Sciatic nerve (tissue), 2 donors: ENCODE measurements at places on chromosomes 11 and 22. TPM values are rescaled to one million over a fixed set of nuclear protein-coding genes. Genes with fewer than 3 reads are reported as not detected.

The COA4 gene
- total RNA-seq = 37.5 TPM

DNA sequence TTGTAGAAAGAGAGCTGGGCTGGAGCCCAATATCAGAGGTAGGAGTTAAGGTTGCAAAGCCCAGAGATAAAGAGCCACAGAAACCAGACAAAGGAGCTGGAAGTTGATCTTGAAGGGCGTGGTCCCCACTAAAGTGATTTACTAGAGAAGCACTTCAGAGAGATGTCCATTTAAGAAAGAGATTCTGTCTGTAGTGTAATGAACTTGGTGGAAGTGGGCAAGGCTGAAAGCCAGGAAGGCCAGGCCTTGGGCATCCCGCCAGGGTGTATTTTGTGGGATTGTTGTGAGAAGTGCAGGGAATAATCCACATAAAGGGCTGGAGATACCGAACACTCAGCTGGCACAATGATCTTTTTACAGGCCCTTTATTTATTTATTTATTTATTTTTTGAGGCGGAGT is 1398.8 kb downstream of the TBC1D22A start:
- no peak for DNase-seq

The MRGPRF gene
- 39.5 TPM for total RNA-seq

The RGL4 gene
- 1.2 TPM for total RNA-seq

- DNase-seq = no peak
These were observed 242.1 kb downstream of the CTTN start for GRCh38 chr11:70640408-70640807.

The EMID1 gene
- 3.7 TPM for total RNA-seq

GRCh38 chr11:124168796-124169195 is 14.3 kb upstream of the OR10D3 start:
- DNase-seq = no peak

The PRODH gene
- total RNA-seq = 23.5 TPM

The OSM gene
- 6.4 TPM for total RNA-seq
